NCI-H774 (cell line): ENCODE measurements at places on chromosomes 5 and 9.
A peak's percentile ranks its signal among the peaks of the same experiment; 100 is the strongest.

DNA sequence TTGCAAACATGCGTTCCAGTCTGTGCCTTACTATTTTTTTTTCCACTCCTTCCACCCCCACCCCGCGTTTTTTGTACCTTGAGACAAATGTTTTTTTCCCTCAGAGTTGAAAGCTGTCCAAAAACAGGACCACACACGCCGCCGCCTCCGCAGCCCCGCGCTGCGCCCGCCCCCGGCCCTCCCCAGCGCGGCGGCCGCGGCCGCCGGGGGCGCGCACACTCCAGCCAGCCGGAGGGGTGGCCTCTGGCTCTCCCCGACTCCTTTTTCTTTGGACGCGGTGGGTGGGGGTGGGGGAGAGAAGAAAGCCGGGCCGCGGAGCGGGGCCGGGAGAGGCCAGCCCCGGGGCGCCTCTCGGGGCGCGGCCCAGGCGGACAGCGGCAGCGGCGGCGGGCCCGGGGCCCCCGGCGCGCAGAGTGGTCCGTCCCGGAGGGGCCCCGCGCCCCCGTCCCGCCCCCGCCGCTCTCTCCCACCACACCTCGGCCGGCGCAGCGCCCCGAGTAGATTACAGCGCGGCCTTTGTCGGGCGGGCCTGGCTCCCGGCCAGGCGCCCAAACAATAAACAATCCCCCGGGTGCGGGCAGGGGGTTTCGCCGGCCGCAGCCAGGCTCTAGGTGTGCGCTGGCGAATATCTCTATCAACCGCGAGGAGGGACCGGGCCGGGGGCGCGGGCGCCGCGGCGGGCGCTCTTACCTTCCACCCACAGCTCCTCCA lies 10.9 kb downstream of the PTCH1 start:
- peak; percentile 31 for DNase-seq

- peak; percentile 76 for DNase-seq
Measured at GRCh38 chr5:124599028-124599973, 147.1 kb downstream of the ZNF608 start.

GRCh38 chr9:114365194-114365593 lies 22.6 kb downstream of the AKNA start:
- no peak for DNase-seq

DNA sequence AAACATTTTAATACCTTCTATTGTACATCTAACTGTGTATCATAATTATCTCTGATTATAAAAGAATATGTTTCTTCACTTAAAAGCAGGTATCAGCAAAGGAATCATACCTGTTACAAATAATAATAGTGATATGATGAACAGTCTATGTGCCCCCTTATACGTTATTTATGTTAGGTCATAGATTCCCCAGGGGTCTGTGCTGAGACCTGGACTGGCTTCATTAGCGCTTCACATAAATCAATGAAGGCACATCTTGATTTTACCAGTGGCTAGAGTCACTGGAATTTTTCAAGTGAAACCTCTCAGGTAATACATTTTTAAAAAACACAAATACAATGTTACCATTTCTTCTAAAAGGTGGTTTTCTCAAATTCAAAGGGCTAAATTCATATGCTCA lies 275.2 kb downstream of the BNC2 start:
- DNase-seq, result no peak

- DNase-seq, result no peak
Measured at GRCh38 chr5:169273451-169273850, 27.5 kb downstream of the SLIT3 start.

DNA sequence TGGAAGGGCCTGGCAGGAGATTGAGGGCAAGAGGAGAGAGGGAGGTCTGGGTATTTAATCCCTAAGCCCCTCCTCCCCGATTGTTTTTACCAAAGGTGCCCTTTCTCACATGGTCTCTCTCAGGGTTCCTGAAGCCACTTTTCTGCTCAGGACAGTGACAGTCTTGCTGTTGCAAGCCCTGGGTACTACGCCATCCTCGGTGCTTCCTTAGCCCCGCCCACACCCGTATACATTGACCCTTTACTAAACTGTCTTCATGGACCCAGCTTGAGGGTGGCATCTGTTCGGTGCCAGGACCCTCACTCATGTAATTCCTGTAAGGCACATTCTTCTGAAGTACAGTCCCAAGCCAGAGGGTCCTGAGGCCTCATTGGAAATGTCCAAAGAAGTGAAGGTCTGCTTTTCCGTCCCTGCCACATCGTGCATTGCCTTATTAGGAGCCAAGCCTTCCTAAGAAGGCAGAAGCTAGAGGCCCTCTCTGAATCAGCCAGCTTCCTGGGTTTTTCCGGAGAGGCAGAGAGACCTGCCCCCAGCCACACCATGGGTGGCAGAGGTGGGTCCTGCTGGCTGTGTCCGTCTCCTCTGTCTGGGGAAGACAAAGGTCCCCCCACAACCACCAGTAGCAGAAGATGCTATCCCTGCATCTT lies 1.9 kb upstream of the SH3PXD2B start:
- DNase-seq, result no peak

- DNase-seq, result no peak
Measured at GRCh38 chr9:95411054-95411892, 93.8 kb upstream of the FANCC start.
